ENCODE measurements at places on chromosomes 4 and X. TPM values are rescaled to one million over a fixed set of nuclear protein-coding genes. Genes with fewer than 3 reads are reported as not detected.

The SPRY1 gene
- total RNA-seq: 5.0 TPM

The PDZD11 gene
- 53.1 TPM for total RNA-seq

The RAB40AL gene
- total RNA-seq: 0.36 TPM

The PAQR3 gene
- total RNA-seq: 21.7 TPM
